ENCODE measurements at places on chromosomes 1 and 21. TPM values are rescaled to one million over a fixed set of nuclear protein-coding genes. Genes with fewer than 3 reads are reported as not detected.

Gene BTBD8
- 14.0 TPM for total RNA-seq

Gene OPTC
- total RNA-seq: not detected

Gene NFASC
- 25.9 TPM for total RNA-seq

Gene TMEM79
- total RNA-seq: 1.4 TPM

Gene SEC16B
- 4.8 TPM for total RNA-seq

Gene TAS1R3
- total RNA-seq: 0.09 TPM

Gene MIXL1
- not detected for total RNA-seq

Gene SELENBP1
- total RNA-seq: 70.5 TPM

Measured in fibroblast of the aortic adventitia (primary cell).